ENCODE measurements at places on chromosomes 7 and 10. TPM values are rescaled to one million over a fixed set of nuclear protein-coding genes. Genes with fewer than 3 reads are reported as not detected.

DNA sequence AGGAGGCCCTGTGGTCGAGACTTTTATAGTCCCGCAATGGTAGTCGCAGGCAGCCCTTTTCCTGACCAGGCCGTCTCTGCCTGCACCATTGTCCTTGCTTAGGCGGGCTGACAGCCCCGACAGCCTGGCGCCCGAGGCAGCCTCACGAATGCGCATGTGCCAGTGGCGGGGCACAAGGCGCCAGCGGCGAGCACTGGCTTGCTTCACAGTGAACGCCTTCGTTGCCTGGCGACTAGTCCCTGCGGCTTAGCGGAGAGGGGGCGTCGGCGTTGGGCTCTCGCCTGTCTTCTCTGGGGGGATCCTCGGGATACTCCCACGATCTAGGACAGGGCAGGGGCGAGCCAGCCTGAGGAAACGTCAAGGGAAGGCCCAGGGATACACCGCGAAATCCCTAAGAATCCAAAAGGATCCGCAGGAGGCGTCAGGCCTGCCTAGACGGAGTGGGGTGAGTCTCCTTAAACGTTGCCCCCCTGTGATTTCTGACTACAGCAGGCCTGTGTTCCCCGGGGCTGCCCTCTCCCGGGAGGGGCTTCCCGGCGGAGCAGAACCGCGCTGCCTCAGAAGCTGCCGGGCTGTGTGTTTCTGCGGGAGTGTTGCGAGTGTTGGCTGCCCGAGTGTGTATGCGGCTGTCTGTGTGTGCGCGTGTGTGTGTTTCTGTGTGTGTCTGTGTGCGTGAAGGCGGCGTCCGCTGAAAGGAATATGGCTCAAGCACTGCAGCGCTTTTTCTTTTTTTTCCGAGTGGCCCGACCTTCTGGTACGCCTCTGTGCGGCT is 20.5 kb upstream of the ZNF273 start:
- DNase-seq: peak; percentile 27

- DNase-seq: peak; percentile 77
These were observed 4.4 kb downstream of the BAG3 start for GRCh38 chr10:119655566-119656001.

- no peak for DNase-seq
These were observed 215.4 kb upstream of the LRGUK start for GRCh38 chr7:133911724-133912123.

- peak; percentile 76 for DNase-seq
These were observed 86.5 kb downstream of the HIPK2 start for GRCh38 chr7:139691253-139691781.

The SEMA4G gene
- 0.84 TPM for total RNA-seq

GRCh38 chr7:23242935-23243334 is 3.6 kb upstream of the GPNMB start:
- DNase-seq: no peak

- peak; percentile 56 for DNase-seq
These were observed 37.0 kb upstream of the MINDY3 start for GRCh38 chr10:15897287-15897686.

DNA sequence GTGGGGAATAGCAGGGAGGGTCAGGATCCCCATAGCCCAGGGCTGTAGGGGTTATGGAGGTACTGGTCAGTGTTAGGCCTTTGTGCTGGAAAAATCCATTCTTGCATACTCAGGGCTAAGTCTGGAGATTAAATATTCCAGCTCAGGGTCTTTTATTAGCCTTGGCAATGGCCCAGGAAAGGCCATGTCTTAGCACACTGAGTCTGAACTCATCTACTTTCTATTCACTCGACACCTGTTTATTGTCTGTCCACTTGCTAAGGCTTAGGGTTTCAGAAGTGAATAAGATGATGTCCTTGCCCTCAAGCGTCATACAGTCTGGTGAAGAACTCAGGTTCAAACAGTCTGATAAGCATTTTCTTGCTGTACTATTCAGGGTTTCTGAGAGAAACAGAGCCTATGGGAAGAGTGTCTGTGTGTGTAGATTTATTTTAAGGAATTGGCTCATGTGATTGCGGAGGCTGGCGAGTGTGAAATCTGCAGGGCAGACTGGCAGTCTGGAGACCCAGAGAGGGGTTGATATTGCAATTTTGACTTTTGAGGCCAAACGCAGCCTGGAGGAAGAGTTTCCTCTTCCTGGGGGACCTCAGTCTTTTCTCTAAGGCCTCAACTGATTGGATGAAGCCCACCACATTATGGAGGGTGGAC is 135.8 kb downstream of the RAMP3 start:
- DNase-seq: no peak

- DNase-seq: peak; percentile 72
These were observed 23.7 kb downstream of the PLAC9 start for GRCh38 chr10:80156216-80156615.

- no peak for DNase-seq
These were observed 433 bp upstream of the STARD3NL start for GRCh38 chr7:38177621-38178003.

DNA sequence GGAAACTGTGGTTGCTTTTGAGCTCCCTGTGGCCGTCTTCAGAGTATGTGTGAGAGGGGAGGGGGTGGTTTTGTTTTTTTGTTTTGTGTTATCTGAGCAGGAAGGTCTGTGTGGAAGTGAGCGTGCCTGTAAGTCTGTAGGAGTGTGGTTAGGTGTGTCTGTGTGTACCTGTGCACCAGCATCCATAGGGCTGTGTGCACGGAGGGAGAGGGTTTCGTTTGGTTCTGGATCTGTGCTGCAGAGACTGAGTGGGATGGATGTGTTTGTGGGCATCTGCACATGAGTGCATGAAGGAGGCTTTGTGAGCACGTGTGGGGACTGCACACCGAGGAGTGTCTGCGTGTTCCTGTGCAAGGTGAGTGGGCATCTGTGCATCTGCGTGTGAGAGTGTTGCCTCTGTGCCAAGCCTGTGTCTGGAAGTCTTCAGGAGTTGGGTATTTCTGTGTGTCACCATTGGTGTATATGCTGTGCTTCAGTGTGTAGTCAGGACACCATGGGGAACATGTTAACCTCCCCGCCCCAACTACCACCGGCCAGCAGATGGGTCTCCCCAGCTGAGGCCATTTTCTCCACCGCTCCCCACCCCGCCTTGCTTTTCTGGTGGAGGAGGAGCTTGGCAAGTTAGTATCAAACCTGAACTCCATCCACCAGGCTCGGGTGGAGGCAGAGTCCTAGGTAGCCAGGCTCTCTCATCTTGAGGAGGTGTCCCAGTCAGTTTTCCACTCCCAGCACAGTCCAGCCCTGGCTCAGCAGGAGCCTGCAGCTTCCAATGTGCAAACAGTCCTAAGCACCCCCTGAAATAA is 7.1 kb upstream of the TLX1 start:
- no peak for DNase-seq

DNA sequence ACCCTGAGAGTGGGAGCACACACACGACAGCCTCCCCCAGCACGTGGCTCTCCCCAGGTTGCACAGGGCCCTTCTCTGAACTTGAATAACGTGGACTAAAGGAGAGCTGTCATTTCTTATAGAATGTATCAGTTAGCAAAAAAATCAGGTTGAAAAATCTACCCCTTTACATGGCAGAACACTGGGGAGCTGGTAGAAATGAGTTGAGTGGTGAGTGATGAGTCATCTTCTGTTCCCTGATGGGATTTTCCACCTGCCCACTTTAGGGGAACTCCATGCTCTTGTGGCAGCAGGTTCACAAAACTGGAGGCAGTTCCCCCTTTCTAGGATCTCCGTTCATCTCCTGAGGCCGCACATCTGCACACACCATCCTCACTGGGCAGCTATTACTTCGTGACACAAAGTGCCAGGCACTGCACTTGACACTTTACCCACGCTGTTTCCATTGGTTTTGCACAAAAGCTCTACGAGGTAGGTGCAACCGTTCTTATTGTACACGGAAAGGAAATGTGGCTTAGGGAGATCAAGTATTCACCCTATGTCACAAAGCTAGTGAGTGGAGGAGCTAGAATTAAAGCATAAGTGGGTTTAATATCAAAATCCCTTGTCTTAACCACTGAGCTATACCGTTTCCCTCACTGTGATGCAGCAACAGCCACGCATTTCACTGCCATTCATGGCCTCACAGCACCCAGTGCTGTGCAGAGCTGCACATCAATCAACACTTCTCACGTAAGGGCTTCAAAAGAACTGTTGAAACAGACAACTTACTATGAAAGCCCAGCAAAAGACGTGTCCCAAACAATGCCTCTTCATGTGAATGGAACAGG is 80.2 kb downstream of the RNF216 start:
- DNase-seq: peak; percentile 58

The NEUROG3 gene
- not detected for total RNA-seq

The SLC16A12 gene
- under 0.01 TPM for total RNA-seq

The CC2D2B gene
- not detected for total RNA-seq

DNA sequence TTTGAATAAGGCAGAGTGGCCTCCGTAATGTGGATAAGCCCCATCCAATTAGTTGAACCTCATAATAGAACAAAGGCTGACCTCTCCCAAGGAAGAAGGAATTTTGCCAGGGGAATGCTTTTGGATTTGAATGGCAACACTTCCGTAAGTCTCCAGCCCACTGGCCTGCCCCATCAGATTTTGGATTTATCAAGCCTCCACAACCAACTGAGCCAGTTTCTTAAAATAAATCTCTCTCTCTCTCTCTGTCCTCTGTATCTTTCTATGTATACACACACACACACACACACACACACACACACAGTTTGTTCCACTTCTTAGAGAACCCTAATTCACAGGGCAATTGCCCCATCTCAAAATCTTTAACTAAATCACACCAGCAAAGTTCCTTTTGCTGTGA is 100.9 kb upstream of the CAV2 start:
- DNase-seq: no peak

DNA sequence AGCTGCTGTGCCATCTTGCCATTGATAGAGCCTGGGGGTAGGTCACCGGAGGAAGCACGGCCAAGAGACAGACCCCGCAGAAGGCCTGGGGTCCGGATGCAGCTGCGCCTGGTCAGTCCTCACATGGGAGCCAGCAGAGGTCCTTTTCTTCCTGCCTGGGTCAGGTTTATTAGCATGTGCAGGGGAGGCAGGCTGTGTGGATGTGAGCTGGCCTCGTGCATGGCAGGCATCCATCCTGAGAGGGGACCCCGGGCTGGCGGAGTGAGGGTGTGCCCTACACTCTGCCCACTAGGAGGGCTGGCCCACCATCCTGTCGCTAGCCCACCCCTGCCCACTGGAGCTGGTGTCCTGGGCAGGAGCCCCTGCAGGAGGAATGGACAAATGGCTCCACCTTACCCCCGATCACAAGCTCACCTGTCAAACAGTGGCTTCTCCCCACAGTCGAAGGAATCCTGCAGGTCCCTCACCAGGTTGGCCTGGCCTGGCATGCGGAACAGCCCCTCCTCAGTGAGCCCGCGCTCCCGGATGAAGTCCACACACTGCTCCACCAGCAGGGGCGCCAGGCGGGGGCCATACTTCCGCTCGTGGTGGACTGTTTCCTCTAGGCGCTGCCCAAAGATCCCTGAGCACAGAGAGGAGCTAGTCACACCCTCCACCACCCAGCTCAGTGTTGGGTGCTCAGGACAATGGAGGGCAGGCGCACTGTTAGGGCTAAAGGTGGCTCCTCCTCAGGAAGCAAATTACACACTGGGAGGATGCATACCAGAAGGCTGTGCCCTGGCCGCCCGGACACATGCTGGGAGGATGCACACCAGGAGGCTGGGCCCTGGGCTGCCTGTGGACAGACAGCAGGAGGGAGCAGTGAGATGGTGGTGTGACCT is 145.4 kb downstream of the ARHGAP22 start:
- no peak for DNase-seq

DNA sequence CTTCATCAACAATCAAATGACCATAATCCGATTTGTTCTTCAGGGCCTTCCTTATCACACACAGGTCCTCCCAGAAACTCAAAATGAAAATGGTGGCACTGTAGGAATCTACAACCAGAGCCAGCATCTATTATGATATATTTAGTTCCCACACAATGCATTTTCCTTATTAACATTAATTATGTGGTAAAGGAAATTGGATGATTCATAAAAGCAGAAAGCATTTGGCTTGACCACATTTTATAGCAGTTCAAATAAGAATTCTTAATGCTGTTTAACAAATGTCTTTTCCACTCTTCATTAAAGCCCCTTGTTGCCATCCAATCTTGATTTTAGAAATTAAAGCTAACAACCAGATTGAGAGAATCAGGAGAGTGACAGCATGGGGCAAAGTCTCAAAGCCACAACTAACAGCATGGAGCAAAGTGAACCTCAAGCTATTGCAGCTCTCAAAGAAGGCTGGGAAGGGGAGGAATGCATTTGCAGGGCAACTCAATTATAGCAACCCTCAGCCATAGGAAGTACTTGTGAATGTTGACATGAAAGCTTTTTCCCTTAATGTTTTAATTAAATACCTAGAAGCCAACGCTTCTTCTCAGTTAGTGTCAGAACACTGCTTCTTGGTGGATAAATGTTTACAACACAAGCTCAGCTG is 549.1 kb downstream of the NXPH1 start:
- no peak for DNase-seq

DNA sequence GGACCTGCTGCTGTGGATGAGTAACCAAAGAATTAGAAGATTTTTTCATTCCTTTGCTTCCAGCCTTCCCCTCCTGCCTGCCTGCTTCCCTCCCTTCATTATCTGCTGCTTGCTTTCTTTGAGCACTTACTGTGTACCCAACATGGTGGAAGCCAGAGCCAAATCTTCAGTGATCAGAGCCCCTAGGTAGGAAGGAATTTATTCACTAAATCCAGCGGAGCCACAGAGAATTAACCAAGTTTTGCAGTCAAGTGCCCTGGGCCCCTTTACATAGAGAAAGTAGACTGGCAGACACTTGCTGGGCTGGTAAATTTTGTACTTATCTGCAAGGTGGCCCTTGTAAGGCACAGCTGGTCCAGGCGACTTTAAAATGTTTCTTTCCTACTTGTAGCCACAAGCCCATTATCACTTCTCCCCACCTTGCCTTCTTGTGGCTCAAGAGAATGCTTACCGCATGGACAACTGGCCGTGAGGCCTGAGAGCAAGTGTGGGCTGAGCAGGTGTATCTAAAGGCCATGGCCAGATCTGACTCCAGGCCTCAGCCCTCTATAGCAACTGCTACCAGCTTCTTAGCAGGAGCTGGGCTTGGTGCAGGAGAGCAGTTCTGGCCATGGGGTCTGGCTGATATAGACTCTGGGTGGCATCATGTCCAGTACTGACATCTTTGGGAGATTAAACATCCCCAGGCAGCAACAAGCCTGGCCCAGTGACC is 11.1 kb downstream of the UNC5B start:
- DNase-seq: no peak

The KIF20B gene
- total RNA-seq: 39.0 TPM

DNA sequence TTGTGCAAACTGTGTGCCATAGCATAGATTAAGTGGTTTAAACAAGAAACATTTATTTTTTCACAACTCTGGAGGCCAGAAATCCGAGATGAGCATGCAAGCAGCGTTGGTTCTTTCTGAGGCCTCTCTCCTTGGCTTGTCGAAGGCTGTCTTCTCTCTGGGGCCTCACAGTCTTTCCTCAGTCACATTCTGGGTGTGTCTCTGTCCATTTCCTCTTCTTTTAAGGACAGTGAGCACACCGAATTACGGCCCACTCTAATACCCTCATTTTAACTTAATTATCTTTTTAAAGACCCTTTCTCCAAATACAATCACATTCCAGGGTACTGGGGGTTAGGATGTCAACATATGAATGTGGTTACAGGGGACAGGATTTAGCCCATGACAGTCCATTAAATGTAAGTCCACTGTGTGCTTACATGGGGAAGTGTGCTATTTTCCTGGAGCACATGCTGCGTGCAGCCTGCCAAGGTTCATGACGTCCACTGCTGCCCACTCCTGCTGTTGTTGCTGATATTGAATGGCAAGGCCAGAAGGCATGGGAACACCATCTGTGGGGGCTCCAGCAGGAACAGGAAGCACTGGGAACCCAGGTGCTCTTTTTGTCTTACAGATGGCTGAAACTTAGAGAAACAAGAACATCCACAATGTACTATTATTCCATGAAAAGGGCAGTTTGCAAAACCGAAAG is 365.5 kb downstream of the GALNT17 start:
- DNase-seq: no peak

The SEMA3D gene
- total RNA-seq: 2.4 TPM

All from RPMI7951 (cell line).